ENCODE measurements at places on chromosomes 11 and 22. TPM values are rescaled to one million over a fixed set of nuclear protein-coding genes. Genes with fewer than 3 reads are reported as not detected.

Gene HTR3B
- total RNA-seq, result not detected

Gene TENM4
- 0.02 TPM for total RNA-seq

Gene NCR3LG1
- total RNA-seq, result 1.1 TPM

Gene TCN2
- total RNA-seq, result 5.1 TPM

Gene OR8G1
- total RNA-seq, result not detected

Gene PHLDA2
- total RNA-seq, result 6.2 TPM

Gene RASL10A
- total RNA-seq, result 0.76 TPM

Gene CCDC134
- 16.4 TPM for total RNA-seq

Measured in T-helper 1 cell treated with Interleukin-12 subunit alpha and Interleukin-12 subunit beta and Interleukin-4 antibody, amounts not matched to agents 30 ng/mL and 1 ng/mL, for 36 hours (primary cell).